ENCODE measurements at places on chromosomes 7 and 10.

- peak; percentile 32 for DNase-seq
Measured at GRCh38 chr7:82286096-82286797, 157.3 kb downstream of the CACNA2D1 start.

- DNase-seq, result no peak
Measured at GRCh38 chr10:48361176-48361575, 54.7 kb downstream of the MAPK8 start.

DNA sequence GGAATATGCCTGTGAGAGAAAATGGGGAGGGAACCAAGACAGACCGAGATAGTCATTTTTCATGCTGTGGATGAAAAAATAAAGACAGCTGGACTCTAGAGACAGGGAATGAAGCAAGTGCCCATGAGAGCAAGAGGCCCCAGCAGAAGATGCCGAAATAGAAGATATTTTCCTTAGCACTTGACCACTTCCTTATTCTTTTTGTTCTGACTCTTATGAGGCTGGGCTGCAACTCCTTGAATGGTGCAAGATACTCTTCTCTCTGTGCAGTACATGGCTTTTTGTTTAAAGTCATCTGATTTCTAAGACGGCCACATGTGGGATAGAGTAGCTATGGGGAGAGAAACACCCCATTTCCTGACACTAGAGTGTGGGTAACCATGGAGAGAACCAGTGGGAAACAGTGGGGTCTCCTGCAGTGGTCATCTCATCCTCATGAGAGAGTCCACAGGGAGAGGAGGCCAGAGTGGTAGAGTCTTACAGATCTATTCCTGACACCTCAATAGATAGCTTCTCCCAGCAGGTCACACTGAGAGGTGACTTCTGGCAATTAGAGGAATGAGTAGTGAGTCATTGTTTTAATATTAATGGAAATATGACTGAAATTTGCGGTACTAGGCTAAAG is 18.0 kb upstream of the VCL start:
- DNase-seq, result no peak

DNA sequence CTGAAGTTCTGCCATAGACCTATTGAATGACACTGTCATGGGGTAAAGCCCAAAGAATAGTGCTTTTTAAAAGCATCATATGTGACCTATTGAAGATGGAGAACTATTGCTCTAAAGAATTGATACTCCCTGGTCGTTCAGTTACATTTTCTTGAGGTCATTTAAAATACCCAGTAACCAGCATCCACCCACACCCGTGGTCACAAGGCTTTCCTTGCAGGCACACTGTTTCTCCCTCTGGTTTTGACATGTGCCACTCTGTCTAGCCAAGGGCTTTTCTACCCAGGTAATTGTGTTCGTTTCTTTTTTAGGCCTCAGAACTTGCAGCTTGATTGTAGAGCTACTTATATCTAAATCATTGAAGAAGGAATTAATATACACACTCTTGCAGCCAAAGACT is 68.3 kb upstream of the LYZL2 start:
- no peak for DNase-seq

- DNase-seq, result no peak
Measured at GRCh38 chr10:71998840-71999194, 34.6 kb downstream of the CHST3 start.

DNA sequence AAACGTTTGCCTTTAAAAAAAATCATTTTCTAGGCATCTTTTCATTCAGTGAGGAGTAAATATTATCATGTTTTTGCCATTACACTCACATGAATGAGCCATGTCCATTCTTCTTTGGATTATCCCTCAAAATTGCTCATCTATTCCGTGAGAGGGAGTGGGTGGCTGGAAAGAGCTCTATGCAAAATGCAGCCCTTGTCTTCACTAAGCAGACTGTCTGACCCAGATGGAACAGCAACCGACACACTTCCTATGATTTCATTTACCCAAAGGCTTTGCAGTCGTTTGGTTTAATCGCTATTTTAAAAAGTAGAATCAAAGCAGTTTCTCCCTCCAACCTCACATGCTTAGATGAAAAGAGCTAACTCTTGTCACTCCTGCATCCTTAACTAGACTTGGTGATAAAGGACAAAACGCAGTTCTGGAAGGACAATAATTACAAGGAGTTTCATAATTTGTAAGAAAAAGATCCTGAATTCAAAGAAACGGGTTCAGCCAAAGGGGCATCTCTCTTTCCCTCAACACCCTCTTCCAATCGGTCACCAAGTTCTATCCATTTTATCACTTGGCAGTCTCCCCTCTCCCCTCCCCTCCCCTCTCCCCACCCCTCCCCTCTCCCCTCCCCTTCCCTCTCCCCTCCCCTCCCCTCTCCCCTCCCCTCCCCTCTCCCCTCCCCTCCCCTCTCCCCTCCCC is 198.1 kb upstream of the STK17A start:
- DNase-seq, result peak; percentile 31

GRCh38 chr10:112715581-112715980 is 234.5 kb upstream of the TCF7L2 start:
- DNase-seq, result no peak

GRCh38 chr7:43575506-43575905 is 7.4 kb upstream of the STK17A start:
- DNase-seq, result no peak

- DNase-seq, result no peak
Measured at GRCh38 chr7:144525956-144526355, 122.5 kb upstream of the NOBOX start.

DNA sequence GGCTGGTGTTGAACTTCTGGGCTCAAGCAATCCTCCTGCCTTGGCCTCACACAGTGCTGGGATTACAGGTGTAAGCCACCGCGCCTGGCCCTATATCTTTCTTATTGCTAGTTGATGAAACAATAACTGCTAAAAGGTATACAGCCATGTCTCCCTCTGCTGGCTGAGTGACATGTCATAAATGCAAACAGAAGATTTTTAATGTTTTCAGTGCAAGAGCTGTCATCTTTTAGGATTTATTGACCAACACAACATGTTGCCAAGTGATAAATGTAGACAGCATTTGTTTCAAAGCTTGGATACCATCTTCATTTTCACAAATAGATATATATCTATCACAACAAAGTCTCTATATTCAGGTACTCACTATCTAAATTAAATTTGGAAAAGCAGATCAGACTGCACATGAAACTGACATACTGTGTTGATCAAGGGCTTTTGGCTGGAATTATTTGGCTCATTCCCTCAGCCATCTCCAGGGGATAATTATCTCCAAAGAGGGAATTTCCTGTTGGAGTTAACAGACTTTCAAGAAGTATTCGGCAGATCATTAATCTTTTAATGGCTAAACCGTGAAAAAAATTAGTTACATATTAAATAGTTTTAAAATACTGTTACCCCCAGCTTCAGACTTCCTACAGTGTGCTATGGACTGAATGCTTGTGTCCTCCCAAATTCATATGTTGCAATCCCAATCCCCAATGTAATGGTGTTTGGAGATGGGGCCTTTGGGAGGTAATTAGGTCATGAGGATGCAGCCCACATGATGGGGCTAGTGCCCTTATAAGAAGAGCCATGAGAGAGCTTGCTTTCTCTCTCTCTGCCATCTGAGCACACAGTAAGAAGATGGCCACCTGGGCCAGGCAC is 41.3 kb upstream of the SRPK2 start:
- peak; percentile 34 for DNase-seq

DNA sequence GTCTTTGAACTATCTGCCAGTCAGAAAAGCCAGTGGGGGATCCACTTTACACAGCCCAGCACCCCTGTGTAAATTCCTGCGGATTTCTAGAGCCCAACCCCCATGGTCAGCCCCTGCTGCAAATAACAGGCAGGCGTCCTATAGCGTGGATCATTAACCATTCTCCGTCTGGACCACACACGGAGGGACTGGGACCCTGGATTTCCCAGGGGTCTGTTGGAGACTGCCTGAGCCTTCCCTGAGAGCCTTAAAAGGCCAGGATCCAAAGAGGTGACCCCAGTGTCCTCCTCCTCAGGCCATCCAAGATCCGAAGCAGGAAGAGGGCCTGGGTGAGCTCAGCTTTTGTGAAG is 11.2 kb upstream of the GRID1 start:
- DNase-seq, result no peak

DNA sequence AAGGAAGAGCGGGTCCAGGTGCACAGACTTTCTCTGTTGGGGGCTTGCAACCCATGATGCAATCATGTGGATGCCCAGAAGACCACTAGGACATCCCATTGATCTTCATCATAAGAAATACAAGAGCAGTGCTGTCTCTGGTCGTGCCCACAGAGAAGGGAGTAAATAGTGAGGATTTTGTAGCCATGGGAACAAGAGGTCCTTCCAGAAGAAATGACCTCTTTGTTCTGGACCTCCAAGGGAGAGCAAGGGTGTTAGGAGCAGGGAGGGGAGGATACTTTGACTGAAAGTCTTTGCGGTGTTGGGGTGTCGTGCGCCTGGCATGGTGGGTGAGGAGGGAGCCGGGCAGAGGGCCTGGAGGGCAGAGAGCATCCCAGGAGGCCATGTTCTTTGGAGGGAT is 55.0 kb upstream of the EN2 start:
- DNase-seq, result no peak

DNA sequence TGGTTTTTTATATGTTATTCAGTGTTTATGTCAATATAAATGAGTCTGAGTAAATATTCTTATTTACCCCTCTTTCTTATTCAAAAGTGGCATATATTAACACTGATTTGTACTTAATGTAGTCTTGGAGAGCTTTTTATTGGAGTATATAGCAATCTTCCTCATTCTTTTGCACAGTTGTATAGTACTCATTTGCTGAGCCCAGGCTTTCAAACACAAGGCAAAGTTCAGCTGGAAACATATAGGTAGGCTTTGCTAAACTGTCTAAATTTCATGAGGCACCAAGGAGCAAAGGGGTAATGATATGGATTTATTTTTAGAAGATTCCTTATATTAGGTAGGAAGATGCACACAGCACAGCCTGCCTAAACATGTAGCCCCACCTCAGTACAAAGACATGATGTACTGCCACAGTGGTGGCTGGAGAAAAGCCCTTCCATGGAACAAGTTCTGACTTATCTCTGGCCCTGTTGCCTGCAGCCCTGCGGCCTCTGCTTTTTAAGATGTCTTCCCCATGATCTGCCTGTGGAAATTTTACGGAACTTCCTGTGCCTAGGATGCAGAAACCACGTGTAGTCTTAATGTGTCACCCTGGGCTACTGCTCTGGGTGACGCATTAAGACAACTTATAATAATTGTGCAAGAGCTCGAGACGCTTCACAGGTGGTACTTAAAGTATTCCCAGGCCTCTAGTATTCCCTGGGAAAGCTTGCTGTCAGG is 9.6 kb upstream of the PDCD4 start:
- no peak for DNase-seq

DNA sequence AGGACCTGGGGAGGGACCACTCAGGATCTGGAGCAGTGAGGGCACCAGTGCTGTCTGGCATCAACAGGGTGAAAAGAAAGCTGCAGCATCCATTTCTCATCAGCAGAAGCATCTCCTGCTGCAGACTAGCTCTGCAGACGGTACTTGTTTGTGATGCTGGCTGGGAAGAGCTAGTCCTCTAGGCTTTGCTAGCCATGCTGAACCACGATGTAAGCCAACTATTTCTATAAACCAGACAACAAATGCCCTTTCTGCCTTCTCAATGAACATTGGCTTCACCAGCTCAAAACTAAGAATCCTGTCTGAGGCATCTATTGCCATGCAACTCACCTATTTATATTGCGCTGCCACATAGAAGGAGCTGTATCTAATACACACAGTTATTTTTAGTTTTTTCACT is 65.6 kb downstream of the CTTNBP2 start:
- no peak for DNase-seq

DNA sequence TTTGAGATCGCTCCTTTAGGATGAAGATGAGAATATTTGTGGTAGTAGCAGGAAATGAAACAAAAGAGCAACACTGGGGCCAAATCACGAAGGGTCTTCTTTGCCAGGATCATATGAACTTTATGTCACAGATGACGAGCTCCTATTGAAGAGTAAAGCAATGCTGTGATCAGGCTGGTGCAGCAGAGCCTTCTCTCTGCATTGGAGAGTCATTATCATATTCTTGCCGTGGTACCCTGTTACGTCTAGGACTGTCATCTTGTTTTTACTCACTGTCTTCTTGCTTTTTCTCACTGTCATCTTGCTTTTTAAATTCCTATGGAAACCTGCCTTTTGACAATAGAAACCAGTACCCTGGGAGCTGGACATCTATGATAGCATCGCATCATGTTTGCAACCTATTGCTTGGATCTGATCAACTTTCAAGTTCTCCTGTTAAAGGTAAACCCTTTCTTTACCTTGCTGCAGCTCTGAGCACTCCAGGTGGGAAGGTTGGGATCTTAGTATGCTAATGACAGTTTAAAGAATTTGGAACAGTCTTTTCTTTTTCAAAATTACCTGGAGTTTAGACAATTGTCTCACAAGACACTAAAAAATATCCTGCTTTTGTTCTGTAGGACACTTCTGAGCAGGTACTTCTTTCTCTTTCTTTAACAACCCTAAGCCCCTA is 27.9 kb upstream of the CACNA2D1 start:
- DNase-seq, result no peak

DNA sequence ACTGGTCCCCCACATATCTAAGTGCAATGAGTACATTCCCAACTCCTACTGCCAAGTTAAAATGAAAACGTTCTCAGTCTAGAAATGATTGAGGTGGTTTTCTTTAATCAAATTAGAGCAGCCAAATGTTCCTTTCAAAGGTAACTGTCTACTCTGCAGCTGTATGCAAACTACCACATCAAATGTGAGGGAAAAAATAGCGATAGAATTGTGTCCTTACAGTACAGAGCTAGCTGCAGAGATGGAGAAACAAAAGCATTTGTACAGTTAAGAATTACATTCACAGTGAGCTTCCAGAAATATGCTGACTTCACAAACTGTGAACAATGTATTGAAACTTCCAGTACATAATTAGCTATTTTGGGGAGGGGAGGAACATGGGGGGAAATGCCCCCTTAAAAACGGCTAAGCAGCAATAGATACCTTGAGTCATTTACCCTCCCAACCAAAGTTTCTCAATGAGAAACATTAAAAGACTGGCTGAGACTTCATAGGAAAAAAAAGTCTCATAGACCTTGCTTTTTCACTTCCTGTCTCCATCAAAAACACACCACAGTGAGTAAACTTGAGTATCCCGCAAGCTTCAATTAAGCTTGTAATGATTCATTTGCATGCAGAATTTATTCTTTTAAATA is 22.9 kb downstream of the CDK6 start:
- DNase-seq, result no peak

DNA sequence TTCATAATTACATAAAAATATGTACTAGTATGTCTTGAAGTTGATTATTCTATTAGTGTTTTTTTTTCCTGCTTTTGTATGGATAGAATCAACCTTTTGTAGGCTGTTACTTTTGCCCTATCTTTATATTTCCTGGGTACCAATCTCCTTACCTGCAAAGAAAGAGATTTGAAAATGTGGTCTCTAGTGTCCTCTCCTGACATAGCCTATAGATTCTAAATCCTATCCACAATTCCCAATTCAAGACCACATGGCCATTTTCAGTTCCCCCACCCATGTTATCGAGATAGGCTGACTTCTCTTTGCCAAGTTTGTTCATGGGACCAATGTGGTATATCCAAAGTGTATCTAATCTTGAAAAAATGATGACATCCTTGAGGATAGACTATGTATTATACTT is 269.4 kb upstream of the SEMA3D start:
- DNase-seq, result no peak

- DNase-seq, result no peak
Measured at GRCh38 chr10:64952042-64952441, 1430.8 kb downstream of the REEP3 start.
